ENCODE measurements at places on chromosomes 2 and 18.
A peak's percentile ranks its signal among the peaks of the same experiment; 100 is the strongest.

GRCh38 chr2:20999906-21000645 is 43.8 kb downstream of the APOB start:
- H3K4me3 ChIP-seq: no peak overlapping the region
- DNase-seq: no peak
- H3K4me1 ChIP-seq: no peaks in the 10 kb centered on the region
- H3K27me3 ChIP-seq: no peaks in the 10 kb centered on the region

GRCh38 chr2:218229851-218230250 is 12.9 kb downstream of the ARPC2 start:
- peak overlapping the region; percentile 42 for H3K27ac ChIP-seq
- peaks cover 13% of the 10 kb centered on the region for H3K4me1 ChIP-seq
- H3K27me3 ChIP-seq: no peaks in the 10 kb centered on the region

- H3K4me3 ChIP-seq: no peak overlapping the region
- DNase-seq: no peak
- no peaks in the 10 kb centered on the region for H3K27me3 ChIP-seq
- no peaks in the 10 kb centered on the region for H3K36me3 ChIP-seq
- H3K27ac ChIP-seq: no peak overlapping the region
- no peaks in the 10 kb centered on the region for H3K4me1 ChIP-seq
Observed at GRCh38 chr2:180927030-180927686, 53.2 kb upstream of the UBE2E3 start.

GRCh38 chr2:54149638-54150441 is 34.4 kb downstream of the ACYP2 start:
- H3K36me3 ChIP-seq: no peaks in the 10 kb centered on the region
- peak; percentile 40 for DNase-seq
- no peak overlapping the region for H3K27ac ChIP-seq

DNA sequence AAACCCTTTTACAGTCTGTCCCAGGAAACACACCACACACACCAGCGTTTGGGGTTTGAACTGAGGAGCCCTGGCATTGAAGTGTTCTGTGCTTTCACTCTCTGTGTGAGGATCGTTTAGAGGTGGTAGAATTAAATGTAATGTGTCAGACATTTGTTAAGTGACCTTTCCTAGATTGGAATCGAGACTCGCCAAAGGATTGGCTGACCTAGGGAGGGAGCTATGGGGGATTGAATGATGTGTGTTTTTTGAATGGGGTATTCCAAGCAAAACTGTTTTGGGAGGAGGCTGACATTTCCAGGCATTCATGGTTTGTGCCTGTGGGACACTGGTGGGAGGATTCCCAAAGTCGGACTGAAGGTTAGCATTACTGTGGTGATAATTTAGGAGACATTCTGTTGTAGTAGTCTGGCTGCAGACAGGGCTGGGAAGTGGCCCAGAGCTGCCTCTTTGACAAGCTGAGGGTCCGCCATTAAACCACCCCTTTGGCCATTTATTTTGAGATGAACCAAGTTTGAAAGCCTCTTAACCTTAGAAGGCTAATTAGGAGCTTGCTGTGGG is 1.7 kb downstream of the MYO1B start:
- no peak for DNase-seq
- H3K4me3 ChIP-seq: no peak overlapping the region
- H3K36me3 ChIP-seq: no peaks in the 10 kb centered on the region

DNA sequence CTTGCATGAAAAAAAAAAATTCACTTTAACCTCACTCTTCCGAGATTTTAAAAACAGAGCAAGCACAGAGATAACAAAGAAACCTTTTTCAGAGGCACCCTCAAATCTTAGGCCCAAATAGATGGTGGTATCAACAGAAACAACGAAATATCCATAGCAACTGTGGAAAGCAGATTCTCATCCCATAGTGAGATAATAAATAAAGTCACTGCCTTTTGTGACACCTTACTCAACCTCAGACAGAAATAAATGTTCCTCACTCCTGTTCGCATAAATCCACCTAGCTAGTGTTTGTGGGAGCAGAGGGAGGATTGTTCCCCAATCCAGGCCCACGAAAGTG is 60.9 kb upstream of the RTN4 start:
- peak overlapping the region; percentile 79 for H3K27ac ChIP-seq
- H3K27me3 ChIP-seq: no peaks in the 10 kb centered on the region
- H3K4me1 ChIP-seq: peaks cover 11% of the 10 kb centered on the region
- no peak overlapping the region for H3K4me3 ChIP-seq
